Pericardium fibroblast (primary cell): ENCODE measurements at places on chromosomes 2 and 18. TPM values are rescaled to one million over a fixed set of nuclear protein-coding genes. Genes with fewer than 3 reads are reported as not detected.

The RND3 gene
- 15.2 and 59.7 TPM in 2 replicates for total RNA-seq

The RUFY4 gene
- total RNA-seq: not detected in 2 replicates

The SLC40A1 gene
- 14.1 and 29.8 TPM in 2 replicates for total RNA-seq

The FAM124B gene
- total RNA-seq: not detected in 2 replicates

The SERPINB11 gene
- not detected in 2 replicates for total RNA-seq

The ATP6V1B1 gene
- total RNA-seq: 0.51 and 0.93 TPM in 2 replicates

The GALNT5 gene
- 0.70 and 1.7 TPM in 2 replicates for total RNA-seq

The FAP gene
- 62.3 and 69.7 TPM in 2 replicates for total RNA-seq

The ANKRD30BL gene
- total RNA-seq: not detected in 2 replicates

The SULT1C2 gene
- total RNA-seq: not detected in 2 replicates

The GYPC gene
- 222 and 267 TPM in 2 replicates for total RNA-seq

The PLCD4 gene
- 0.94 and 2.7 TPM in 2 replicates for total RNA-seq

The C2orf69 gene
- 5.6 and 8.0 TPM in 2 replicates for total RNA-seq

The CRYGD gene
- total RNA-seq: not detected in 2 replicates

The UGT1A5 gene
- total RNA-seq: not detected in 2 replicates

The ACVR1C gene
- total RNA-seq: 0.09 TPM in 1 of 2 replicates, not detected in the other

The ALKAL2 gene
- total RNA-seq: 0.09 and 1.3 TPM in 2 replicates

The DRC1 gene
- not detected in 2 replicates for total RNA-seq

The RTTN gene
- 2.6 and 4.1 TPM in 2 replicates for total RNA-seq

The FAM237A gene
- total RNA-seq: not detected in 2 replicates

The ANKRD23 gene
- 1.4 and 2.7 TPM in 2 replicates for total RNA-seq

The SERPINB12 gene
- 0.12 TPM in 1 of 2 replicates, not detected in the other for total RNA-seq

The C1D gene
- total RNA-seq: 15.6 and 30.8 TPM in 2 replicates

The TMEM247 gene
- total RNA-seq: not detected in 2 replicates

The EML6 gene
- 0.09 and 0.12 TPM in 2 replicates for total RNA-seq

The MOGAT1 gene
- total RNA-seq: not detected in 2 replicates

The ERICH2 gene
- total RNA-seq: 0.34 TPM in 1 of 2 replicates, not detected in the other

The CCDC74A gene
- 12.3 and 16.9 TPM in 2 replicates for total RNA-seq

The NEU2 gene
- not detected in 2 replicates for total RNA-seq

The HAAO gene
- 0.70 TPM in 1 of 2 replicates, not detected in the other for total RNA-seq

The GMPPA gene
- 34.4 and 70.1 TPM in 2 replicates for total RNA-seq

The IL1F10 gene
- not detected in 2 replicates for total RNA-seq

The ODC1 gene
- 73.6 and 111 TPM in 2 replicates for total RNA-seq

The GKN1 gene
- not detected in 2 replicates for total RNA-seq

The CFAP221 gene
- not detected in 2 replicates for total RNA-seq

The XDH gene
- total RNA-seq: not detected in 2 replicates

The PLEK gene
- total RNA-seq: not detected in 2 replicates

The CRYBA2 gene
- not detected in 2 replicates for total RNA-seq

The IGFBP5 gene
- total RNA-seq: 25.2 and 97.9 TPM in 2 replicates

The LYG2 gene
- total RNA-seq: not detected in 2 replicates

The ESPNL gene
- 1.8 and 5.0 TPM in 2 replicates for total RNA-seq

The DSG4 gene
- total RNA-seq: not detected in 2 replicates

The POTEI gene
- not detected in 2 replicates for total RNA-seq

The TTLL4 gene
- total RNA-seq: 7.7 and 8.1 TPM in 2 replicates
